ENCODE measurements at places on chromosomes 16 and 17.

DNA sequence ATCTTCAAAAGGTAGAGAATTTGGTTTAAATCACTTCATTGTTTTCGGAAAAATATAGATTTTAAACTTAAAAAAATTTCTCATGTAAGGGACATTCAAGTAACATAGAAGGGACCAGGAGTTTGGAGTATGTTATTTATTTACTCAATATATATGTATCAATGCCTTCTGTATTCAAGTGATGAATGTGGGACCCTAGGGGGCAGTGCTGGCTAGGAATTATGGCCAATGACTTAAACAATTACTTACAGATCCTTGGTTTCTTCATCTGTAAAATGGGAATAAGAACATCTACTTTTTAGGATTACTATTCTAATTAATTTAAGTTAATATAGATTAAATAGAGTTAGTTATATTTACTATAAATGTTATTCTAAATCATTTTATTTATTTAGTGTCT, 886.3 kb upstream of the RBFOX1 start:
- no peak for DNase-seq

DNA sequence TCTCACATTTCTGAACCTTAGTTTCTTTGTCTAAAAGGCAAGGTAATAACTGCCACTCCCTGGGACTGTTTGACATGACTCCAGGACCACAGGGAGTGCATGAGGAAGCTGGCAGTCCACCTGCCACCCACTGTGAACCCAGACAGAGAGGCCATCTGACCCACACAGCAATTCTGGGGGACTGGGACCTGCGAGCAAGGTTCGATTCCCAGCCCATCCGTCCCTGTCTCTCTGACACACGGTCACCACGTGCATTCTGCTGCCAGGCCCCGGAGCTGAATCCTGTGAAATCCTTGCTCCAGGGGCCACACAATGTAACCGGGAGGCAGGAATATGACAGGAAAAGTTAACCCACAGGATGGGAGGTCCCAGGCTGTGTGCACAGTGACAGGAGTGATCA, 218.8 kb upstream of the FOXF1 start:
- no peak for DNase-seq

DNA sequence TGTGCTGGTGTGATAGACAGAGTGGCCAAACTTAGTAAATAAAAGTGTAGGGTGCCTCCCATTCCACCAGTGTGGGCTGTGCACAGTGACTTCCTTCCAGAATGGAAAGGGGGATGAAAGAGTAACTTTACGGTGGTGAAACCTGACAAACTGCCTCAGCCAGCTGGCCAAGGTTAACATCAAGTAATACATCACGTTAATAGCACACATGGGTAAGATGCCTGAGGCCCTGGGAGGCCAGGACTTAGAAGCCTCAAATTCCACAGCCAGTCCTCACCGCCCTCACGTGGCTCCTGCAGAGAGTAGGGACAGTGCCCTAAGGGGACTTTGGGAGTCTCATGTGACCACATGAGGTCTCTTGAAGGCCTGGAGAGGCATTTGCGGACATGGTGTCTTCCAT, 14.1 kb downstream of the RMI2 start:
- peak; percentile 72 for DNase-seq

DNA sequence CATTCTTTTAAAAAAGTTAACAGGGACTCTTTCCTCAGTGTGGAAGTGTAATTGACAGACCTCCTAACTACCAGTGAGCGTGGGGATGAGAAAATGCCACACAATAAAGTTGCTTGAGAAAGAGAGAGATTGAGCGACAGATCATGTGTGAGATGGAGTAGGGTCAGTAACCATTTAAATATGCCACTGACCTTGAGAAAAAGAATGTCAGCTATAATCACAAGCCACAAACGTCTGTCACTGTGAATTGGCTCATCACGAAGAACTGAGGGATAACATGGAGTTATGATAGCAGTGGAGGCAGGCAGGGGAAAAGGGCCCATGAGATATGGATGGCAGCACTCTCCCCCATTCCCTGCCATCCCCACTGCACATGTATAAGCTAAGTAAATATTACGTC, 253.9 kb downstream of the SLC39A11 start:
- no peak for DNase-seq

- DNase-seq: no peak
Measured at GRCh38 chr17:77140878-77141767, at the start of gene SEC14L1. TSS of gene SEC14L1 (plus strand) at chr17:77140969. CDS start at chr17:77143597, 2,628 bp downstream.

- no peak for DNase-seq
Measured at GRCh38 chr17:83100220-83100852, 20.9 kb downstream of the METRNL start.

GRCh38 chr17:35283767-35284166, 40.9 kb downstream of the SLFN5 start:
- no peak for DNase-seq

GRCh38 chr16:3810198-3810664, 70.3 kb downstream of the CREBBP start:
- DNase-seq: no peak

DNA sequence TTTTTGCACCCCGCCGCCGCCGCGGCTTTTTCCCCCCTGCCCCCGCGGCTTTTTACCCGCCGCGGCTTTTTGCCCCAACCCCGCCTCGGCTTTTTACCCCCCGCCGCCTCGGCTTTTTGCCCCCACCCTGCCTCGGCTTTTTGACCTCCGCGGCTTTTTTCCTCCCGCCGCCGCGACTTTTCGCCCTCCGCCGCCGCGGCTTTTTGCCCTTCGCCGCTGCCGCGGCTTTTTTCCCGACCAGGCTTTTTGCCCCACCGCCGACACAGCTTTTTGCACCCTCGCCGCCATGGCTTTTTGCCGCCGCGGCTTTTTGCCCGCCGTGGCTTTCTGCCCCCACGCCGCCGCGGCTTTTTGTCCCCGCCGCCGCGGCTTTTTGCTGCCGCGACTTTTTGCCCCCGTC, 137.0 kb upstream of the TP53TG3D start:
- DNase-seq: no peak

GRCh38 chr17:74898376-74898946, 5.0 kb upstream of the FADS6 start:
- no peak for DNase-seq

DNA sequence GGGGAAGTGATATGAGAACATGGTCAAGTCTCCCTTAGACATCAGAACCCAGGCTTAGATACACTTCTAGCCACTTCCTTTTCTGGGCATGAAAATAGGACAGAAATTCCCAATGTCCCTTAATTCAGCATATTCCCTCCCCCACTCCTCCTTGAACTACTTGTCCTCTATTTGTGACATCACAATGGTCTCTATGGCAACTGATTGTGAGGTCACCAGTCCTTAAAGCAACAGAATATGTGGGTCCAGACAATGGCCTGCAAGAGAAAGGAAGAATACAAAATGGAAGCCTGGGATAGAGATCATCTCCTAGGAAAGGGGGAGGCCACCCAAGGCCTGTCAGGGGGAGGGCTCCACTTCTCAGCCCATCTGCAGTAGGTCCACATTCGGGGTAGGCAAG, 6.7 kb upstream of the SEZ6 start:
- DNase-seq: no peak

DNA sequence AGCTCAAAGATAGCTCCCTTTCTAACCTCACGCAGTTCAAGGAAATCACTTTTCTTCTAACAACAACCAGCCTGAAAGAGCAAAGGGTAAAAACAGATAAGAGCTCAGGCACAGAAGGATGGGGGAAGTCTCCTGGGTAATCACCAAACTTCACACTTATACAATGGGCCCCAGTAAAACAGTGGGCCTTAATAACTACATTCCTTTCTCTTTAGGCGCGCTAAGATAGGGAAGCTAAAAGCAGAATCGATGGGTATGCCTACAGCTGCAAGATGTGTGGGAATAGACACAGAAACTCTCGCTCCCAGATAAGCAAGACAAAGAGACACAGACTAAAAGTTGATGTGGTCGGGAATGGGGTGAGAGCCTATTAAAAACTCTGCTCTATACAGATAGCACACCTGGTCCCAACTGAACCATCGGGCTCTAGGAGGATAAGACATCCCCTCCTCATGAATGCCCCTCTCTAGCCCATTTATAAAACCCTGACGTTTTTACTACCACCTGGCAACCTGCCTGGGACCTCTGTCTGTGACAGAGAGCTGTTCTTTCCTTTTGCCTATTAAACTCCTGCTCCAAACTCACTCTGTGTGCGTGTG, 826 bp downstream of the LYZL6 start:
- DNase-seq: no peak

DNA sequence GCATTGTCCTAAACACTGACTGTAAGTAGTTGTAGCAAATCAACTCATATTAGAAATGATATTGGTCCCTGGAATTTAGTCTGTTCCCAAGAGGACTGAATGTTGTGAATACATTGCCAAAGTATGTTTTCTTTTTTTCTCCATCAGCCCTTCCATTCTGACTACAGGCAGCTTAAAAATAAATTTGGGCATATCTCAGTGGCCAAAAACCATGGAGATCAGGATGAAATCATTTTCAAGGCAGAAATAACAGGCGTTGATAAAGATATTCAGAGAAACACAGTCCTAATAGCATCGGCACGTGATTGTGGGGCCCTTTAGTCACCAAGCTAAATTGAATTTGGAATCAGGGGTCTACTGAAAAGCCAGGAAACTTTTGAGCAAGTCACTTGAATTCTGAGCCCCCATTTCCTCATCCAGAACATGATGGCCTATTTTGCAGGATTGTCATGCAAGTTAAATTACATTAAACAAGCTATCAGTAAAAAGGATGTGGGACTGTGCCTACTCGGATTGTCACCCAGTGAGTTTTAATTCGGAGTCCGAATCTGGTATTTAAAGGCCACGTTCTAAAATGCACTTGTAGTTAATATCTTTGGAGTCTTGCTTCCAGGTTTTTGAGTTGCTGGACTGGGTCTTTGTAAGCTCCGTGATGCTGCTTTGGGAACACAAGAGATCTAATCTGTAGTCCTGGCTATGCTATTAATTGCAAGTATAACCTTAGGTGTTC, 17.1 kb downstream of the HLF start:
- DNase-seq: no peak

DNA sequence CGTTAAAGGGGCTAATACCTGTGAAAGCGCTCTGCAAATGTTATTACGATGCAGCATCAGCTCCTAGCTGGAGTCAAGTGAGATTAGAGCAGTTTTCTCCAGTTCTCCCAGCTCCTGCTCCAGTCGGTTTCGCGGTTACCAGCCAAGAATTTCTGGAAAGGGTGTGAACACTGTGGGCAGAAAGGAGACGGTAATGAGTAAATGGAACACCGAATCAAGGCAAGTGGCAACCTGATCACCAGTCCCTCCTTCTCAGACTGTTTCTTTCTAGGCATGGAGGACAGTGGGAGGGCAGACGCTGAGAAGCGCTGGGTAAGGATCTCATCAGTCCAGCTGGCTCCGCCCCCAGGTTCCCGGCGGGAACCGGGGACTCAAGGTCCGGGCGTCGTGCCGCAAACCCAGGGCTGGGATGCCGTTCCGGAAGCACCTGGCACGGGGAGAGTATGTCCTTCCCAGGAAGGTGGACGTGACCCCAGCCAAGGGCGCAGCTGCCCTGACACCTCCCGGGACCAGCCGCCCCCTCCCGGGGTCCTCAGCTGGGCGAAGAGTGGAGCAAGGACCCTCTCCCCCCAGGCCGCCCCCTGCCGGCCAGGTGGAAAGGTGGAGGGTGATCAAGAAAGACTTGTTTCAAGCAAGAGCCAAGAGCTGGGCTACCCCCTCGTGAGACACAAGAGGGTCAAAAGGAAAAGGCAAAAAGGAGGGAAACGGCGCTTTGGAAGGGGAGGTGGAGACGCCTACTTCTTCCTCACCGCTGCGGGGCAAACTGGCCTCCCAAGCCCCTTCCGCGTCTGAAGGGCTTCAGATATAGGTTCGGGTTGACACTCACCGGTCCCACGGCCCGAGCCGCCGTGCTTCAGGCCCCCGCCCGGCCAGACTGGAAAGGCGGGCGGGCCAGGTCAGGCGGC, 481 bp downstream of the MYO19 start:
- peak; percentile 11 for DNase-seq

- DNase-seq: no peak
Measured at GRCh38 chr16:72285728-72286127, 113.8 kb upstream of the PMFBP1 start.

DNA sequence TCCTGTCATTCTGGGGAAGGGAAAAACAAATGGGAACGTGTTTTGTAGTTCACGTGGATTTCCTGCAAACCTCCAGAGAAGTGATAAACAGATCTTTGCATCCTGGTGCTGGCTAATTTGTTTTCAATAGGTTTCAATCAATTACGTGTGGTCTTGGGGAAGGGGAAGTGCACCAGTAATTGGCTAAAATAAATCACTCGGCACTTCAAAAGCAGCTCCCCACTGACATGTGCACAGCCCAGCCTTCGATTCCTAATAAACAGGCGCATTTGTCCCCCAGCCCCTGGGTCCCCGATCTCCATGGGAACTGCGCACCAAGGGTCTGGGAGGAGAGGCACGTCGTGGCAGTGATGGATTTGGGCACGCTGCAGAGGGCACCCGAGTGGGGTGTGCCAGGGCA, 112.9 kb upstream of the GSE1 start:
- DNase-seq: no peak

DNA sequence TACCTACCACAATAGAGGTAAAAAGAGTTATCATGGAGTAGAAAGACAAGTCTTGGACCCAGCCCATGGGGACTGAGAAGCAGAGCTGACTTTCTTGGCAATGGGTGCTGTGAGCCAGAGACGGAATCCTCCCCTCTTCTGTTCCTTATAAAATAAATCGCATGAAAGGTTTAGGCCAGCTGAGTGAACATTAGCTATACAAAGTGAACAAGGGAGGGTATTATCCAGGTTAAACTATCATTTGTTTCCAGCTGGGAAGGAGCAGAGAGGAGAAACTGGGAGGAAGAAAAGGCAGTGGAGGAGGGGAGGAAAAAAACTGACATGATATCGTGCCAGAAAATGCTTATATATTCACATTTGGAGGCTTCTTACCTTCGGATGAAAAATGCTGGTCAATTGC, 13.3 kb upstream of the PAFAH1B1 start:
- DNase-seq: no peak

- no peak for DNase-seq
Measured at GRCh38 chr17:49067163-49067562, 65.4 kb upstream of the B4GALNT2 start.

DNA sequence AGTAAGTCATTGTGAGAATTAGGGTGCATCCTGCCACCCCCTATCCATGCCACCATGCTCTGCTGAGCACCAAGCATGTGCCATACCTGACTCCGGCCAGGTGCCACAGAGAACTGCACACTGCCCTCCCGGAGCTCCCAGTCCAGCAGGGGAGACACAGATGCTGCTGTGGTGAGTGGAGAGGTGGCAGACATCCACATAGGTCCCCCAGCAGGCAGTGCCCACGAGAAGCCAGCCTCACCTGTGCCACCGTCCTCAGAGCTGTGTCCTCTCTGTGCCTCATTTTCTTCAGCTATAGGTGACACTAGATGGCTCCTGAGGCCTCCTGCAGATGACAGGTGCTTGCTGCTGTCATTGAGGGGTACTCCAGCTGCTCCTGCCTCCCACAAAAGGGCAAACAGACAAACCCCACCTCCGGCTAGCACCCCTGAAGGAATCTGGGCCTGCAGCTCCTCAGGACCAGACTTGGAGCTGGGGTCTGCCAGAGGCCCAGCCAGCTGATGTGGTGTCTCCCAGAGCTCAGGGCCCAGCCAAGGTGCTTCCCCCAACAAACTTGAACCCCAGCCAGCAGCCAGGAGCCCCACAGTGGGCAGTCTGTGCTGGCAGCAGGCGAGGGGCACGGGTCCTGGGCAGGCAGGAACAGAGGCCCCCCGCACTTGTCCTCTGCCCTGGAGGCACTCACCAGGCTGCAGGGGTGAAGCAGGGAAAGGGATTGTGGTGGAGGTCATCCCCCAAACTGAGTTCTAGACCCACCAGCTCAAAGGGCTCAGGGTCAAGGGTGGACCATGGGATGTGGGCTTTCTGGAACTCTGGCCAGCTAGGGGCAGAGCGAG, 17.1 kb downstream of the FOXJ1 start:
- DNase-seq: no peak

- no peak for DNase-seq
Measured at GRCh38 chr16:66569827-66570405, 3.7 kb downstream of the CMTM1 start.

All from GM04503 (cell line).